Activated T-cell treated with anti-CD3 and anti-CD28 coated beads for 24 hours (primary cell): ENCODE measurements at places on chromosomes 2 and 18.

GRCh38 chr2:86039963-86040655 lies 65.6 kb downstream of the POLR1A start:
- DNase-seq = no peak

DNA sequence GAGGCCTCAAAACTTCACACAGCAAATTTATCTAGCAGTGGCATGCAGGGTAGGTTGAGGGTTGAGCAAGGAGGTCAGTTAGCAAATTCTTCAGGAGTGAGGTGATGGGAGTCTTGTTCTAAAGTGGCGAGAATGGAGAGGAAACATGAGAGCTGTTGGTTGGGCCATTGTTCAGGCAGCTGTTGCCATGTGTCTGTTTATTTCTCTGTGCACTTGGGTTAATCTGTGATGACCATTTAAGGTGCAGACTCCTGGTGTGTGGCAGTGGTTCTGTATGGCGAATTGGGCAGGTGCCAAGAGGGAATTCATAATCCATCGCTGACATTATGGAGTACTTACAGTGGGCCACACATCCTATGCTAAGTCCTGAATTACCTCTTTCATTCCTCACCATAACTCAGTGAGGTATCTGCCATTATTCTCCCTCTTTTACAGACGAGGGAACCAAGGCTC lies 30.4 kb downstream of the TMEM178A start:
- DNase-seq = no peak

DNA sequence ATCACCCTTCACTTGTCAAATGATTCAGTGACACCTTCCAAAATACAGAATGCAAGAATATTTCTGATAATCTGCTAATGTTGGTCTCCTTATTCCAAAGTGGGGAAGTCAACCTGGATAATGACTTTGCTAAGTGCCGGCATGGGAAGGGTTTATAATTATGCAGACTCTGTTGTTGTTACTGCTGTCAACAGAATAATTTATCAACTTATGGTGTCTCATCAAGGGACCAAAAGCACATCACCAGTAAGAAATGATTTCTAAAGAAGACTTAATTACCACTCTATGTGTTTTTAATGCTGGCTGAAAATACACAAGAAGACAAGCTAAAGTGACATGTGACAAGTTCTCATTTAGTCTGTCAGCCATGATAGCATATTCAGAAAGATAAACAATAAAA lies 115.6 kb upstream of the TMEM200C start:
- DNase-seq = no peak

DNA sequence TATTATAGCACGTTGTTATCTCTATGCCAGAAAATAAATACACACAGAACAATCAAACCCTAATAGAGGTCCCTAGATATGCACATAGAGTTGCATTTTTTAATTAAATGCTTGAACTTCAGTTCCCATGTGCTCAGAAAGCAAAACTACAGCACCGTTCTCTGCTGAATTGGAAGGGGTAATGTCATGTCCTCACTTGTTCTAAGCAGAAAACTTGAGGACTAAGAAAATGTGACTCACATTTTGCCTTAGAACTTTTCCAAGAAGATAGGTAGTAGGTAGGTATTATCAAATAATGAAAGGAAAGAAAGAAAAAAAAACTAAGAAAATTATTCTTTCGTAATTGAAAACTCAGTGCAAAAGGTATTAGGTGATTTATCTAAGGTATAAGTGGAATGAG lies 607.3 kb downstream of the ERBB4 start:
- no peak for DNase-seq

- no peak for DNase-seq
These were observed 191.5 kb downstream of the RAD51AP2 start for GRCh38 chr2:17326717-17327116.

GRCh38 chr2:219575566-219576504 lies 3.7 kb downstream of the INHA start:
- DNase-seq = no peak

DNA sequence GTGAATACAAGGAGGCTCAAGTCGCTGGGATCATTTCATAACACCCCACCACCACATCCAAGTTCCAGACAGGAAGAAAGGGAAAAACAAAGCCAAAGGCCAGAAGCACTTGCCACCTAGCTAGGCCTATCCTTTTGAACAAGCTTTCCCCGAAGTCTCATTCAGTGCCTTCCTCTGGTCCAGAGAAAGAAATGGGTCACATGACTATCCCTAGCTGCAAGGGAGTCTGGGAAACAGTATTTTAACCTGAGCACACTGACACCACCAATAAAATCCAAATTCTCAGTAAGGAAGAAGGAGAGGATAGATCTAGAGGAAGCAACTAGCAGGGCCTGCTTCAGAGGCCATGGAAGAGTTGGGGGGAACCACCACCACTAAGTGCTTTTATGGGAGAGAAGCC lies 91.2 kb downstream of the POLR1A start:
- DNase-seq = no peak

GRCh38 chr2:230557065-230557464 lies 141.1 kb downstream of the SP100 start:
- no peak for DNase-seq

- DNase-seq = no peak
These were observed 429.2 kb downstream of the TNS1 start for GRCh38 chr2:217573571-217573970.

DNA sequence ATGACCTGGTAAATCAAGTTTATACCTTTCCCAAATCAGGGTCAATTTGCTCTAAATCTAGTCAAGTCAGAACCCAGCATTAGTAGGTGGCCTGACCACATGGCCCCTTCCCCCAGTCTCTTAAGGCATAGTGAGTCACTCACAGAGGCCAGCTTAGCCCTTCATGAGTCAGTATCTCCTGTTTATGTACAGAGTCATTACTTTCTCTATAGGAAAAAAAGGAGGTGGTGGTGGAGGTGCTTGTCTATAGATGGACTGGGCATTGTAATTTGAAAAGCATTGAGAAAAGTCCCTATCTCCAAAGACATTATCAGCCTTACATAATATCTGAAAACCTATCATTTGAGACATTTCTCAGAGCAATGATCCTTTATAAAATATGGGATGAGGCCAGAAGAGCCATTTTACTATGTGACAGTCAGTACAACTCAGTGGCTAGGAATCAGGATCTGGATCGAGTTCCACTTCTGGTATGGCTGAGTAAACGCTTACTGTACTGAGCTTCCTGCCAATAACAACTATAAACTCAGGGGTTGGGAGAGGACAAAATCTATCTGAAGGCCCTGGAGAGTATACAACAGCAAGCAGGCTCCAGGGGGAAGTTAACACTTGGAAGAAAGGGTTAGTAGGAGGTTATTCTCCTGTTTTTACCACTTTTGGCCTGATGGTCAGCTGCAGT lies 22.5 kb upstream of the SIGLEC15 start:
- DNase-seq = no peak

- no peak for DNase-seq
These were observed 64.4 kb downstream of the INPP5D start for GRCh38 chr2:233124421-233125080.

- DNase-seq = no peak
These were observed 11.3 kb downstream of the NCL start for GRCh38 chr2:231452799-231453508.

GRCh38 chr2:8888963-8889362 lies 51.5 kb upstream of the KIDINS220 start:
- no peak for DNase-seq

DNA sequence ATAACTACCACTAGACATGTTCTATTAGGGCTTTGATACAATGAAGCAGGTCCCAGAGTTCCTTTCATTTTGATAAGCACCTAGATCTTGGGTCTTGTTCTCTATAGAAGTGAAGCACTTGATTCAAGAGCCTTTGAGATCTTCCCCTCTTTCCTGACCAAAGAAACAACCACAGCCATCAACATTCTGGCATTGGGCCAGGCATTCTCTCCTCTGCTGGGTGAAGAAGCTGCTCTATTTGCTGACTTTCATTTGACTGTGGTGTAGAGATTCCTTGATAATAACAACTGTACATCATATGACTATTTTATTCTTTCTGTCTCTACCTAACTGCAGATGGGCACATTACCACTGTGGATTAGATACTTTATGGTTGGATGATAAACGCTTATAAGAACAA lies 96.6 kb upstream of the LYPD1 start:
- no peak for DNase-seq

DNA sequence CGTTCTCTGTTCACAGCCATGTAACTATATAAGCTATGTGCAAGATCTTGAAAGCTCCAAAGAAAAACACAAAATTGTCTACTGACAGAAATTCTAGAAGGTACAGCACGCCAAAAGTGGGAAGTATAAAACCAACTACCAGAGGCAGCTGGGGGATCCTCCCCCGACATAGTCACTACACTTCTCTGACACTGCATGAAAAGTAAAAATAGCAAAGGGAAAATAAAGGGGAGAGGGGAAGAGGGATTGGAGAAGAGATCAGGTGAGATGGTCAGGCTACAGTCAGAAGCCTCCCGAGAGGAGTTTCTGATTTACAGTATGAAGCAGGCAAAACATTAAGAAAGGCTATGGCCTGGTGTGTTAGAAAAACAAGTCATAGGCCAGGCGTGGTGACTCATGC lies 39.8 kb upstream of the PCBP1 start:
- no peak for DNase-seq

DNA sequence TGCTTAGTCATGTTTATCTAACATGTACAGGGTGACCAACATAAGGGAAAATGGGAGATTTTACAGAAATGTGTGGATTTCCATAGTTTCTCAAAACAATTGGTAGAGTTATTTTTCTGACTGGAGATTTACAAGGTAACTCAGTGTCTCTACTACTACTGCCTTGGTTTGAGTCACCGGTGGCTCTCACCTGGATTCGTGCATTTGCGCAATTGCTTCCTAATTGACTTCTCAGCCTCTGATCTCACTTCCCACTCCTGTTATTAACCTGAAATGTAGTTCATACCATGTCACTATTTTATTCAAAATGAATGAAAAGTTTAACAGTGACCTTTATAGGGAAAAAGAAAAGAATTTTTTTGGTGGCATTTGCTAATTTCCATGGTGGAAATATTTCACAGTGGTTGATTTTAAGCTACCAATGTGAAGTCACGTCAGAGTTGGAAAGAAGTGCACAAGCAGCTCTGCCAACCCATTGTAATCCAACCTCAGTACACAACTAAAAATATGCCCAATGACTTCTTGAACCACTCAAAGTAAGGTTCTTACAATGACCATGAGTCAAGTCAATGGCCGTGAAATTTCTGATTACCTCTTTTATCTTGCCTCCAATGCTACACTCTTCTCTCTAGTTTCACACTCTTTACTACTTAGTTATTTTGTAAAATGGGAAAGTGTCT lies 94.0 kb downstream of the NYAP2 start:
- DNase-seq = no peak

DNA sequence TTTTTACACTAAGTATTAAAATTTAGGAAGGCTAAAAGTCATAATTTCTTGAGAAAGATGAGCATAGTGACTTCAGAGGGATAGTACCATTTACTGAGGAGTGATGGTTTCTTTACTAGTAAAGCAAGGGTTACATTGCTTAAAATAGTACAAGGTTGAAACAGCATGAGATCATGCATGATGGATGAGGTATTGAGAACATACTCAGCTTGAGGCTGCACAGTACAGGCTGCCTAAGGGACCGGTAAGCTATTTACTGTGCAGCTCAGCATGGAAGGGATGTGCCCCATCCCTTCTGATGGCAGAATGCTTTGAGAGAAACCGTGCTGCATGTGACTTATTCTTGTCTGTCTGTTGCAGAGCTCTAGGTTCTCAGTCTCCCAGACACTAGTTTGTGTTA lies 122.1 kb downstream of the EML6 start:
- DNase-seq = no peak

- no peak for DNase-seq
These were observed 111.3 kb downstream of the CPS1 start for GRCh38 chr2:210667711-210668110.

GRCh38 chr2:148257276-148257675 lies 236.4 kb downstream of the MBD5 start:
- no peak for DNase-seq

GRCh38 chr2:120431386-120432292 lies 85.7 kb downstream of the INHBB start:
- DNase-seq = no peak

GRCh38 chr18:44802508-44802907 lies 121.8 kb downstream of the SETBP1 start:
- no peak for DNase-seq

DNA sequence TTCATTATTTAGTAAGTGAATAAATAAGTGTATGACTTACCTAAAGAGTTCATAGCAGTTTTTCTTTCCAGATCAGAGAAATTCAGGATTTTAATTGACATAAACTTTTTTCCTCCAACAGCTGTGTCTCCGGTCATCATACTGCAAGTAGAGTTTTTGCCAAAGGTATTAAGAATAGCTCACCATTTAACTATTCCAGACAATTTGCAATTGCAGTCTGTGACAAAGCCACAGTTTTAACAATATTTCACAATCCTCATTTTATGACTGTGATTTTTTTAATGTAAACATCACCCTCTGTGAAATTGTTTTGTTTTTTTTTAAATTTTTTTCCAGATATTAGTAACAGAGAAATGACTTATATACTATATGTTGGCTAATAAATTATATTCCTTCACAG lies 199.1 kb downstream of the TRIB2 start:
- DNase-seq = no peak

DNA sequence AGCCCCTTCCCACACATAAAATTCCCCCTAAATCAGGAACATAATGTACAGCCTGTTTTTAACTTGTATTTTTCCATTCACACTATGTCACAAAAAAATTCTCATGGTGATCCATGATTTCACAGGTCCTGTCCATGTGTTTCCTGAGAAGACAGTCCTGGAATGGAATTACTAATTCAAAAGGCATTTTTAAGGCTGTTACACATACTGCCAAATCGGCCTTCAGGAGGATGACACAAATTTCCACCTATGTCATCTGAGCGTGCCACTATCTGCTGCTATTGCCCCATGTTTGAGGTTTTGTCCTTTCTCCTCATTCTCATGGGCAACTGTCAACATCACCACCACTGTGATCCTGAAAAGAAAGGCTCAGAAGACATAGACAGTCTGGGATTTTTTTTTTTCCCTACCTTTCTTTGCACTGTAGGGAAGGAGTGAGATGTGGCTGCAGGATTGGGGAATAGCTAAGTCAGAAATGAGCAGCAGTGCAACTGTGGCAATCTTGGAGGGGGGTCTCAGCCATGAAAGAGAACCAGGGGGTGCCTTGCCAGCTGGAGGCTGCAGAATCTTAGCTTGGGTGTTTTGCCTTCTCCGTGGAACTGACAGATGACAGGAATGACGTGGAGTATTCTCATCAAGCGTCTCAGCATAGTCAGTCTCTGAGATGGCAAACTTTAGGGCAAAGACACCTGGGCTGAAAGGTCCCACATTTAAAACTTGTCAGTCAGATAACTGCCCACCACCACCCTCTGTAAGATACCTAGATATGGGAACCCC lies 73.4 kb downstream of the MARCHF4 start:
- DNase-seq = no peak

- no peak for DNase-seq
These were observed 27.9 kb downstream of the EPG5 start for GRCh38 chr18:45939236-45939635.

- no peak for DNase-seq
These were observed 65.4 kb downstream of the SDC1 start for GRCh38 chr2:20159411-20160070.
